Femur (tissue), 1 donor: ENCODE measurements at places on chromosomes 2 and 18.

GRCh38 chr2:237244976-237245646 is 159.4 kb downstream of the COPS8 start:
- DNase-seq = no peak

DNA sequence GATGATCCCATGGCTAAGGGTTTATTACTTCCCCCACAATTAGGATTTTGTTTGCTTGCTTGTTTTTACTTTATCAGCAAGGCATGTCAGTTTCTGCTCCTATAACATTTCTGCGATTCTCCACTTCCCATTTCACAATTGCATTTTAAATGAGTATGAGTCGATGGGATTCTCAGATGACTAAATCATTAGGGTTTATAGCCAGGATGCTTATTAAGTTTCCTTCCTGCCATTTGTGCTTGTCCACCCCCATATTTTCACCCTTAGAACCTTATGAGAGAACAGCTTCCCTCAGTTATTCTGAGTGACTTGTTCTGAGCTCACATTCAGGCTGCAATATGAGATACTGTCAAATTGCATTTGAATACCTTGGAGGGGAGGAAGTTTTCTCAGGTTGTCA is 37.9 kb upstream of the C1GALT1C1L start:
- no peak for DNase-seq

DNA sequence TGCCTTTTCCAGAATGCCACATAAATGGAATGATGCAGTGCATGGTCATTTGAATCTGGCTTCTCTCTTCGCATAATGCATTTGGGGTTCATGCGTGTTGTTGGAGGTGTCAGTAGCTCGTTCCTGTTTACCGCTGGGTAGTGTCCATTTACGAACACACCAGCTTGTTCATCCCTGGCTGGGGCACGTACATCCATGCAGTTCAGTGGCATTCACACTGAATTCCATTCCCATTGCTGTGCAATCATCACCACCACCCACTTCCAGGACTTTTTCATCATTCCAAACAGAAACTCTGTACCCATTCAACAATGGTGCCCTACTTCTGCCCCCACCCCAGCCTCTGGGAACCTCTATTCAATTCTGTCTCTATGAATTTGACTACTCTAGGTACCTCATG is 14.7 kb upstream of the CIDEA start:
- no peak for DNase-seq

DNA sequence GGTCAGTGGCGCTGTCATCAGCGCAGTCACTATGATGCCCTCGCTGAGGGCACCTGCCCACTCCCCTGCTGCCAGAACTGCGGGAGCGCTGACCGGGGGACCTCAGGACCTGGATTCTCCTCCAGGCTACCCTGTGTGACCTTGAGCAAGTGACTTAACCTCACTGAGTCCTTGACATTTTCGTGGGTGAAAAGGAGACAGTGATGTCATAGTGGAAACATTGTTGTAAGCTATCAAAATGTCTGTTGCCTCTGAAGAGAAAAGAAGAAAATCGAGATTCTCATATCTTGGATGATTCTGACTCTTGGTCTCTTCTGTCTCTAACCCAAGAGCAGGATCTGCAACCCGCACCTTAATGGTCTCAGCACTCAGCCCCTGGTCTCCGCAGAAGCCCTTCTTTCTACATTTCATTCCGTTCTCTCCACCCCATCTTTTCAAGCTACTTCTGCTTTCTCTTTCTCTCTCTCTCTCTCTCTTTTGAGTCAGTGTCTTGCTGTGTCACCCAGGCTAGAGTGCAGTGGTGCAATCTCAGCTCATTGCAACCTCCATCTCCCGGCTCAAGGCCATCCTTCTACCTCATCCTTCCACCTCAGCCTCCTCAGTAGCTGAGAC is 978 bp upstream of the TUBA4A start:
- no peak for DNase-seq

- DNase-seq = no peak
Observed at GRCh38 chr18:22690556-22690955, 242.6 kb upstream of the RBBP8 start.

DNA sequence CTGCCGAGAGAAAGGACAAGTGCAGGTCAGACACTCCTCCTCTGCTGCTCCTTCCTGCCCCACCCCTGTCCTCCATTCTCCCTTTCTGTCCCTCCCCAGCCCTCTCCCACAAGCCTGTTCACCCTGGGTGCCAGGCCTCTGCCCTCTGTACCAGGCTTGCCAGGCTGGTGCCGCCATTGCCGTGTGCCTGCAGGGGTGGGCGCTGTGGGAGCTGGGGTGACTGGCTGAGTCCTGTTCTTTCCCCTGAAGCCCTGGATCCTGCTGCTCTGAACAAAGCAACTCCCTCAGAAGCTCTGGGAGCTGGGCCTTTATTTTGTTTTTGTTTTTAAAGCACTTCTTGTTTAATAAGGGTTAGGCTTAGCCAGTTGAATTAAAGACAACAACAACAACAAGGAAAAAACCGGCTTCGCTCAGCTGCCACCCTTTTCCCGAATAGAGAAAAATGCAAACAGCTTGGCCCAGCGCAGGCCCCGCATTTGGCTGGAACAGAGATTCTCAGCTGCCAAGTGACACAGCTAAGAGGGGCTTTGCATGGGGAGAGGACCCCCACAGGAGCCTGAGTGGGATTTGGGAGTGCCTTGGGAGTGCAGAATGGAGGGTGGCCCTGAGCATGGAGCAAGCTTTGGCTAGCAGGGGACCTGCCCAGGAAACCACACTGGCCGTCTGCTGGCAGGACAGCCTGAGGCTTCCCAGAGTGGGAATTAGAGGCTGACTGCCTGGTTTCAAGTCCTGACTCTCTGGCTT is 9.1 kb downstream of the PCARE start:
- peak; percentile 43 for DNase-seq

- no peak for DNase-seq
Observed at GRCh38 chr2:30393510-30393909, 53.5 kb upstream of the LCLAT1 start.

DNA sequence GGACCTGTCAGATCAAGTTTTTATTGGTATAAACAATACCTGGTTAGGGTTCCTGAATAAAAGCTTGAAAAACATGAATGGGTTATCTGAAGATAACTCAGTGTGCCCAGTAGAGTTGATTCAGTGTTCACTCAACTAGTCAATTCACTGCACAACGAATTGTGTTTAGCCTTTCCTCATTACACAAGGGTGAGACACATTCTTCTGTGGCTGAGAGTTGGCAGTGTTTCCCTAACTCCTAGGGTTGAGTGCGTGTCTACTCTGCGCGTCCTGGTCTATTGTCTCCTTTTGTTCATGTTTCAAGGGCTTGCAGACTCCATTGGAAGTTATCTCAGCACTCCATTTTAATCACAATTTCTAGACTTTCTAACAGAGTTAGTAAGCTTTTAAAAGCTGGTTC is 32.8 kb upstream of the TMEM178A start:
- DNase-seq = no peak

DNA sequence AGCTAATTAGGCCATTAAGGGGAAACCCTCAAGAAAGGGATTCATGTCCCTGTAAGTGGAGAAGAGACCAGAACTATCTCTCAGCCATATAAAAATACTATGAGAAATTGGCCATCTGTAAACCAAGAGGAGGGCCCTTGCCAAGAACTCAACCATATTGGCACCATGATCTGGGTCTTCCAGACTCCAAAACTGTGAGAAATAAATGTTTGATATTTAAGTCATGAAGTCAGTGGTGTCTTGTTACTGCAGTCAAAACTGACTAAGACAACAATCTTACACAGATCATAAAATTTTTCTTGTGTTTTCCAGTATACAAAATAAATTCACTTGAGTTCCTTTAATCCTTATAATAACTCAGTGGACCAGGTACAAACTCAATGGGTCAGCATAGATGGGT is 589.8 kb upstream of the CDH2 start:
- no peak for DNase-seq
